Activated CD4-positive, alpha-beta T cell treated with anti-CD3 and anti-CD28 coated beads, Interleukin-2, amount 10 ng/mL, durations not matched to agents 7 days and 5 days (primary cell): ENCODE measurements at places on chromosomes 11 and 22. TPM values are rescaled to one million over a fixed set of nuclear protein-coding genes. Genes with fewer than 3 reads are reported as not detected.
A peak's percentile ranks its signal among the peaks of the same experiment; 100 is the strongest.

GRCh38 chr11:2665526-2666400, 34.0 kb downstream of the KCNQ1OT1 start:
- DNase-seq = no peak

- DNase-seq = no peak
Observed at GRCh38 chr11:99238401-99238800, 217.7 kb downstream of the CNTN5 start.

GRCh38 chr11:62245271-62245753, 3.3 kb downstream of the SCGB1D2 start:
- peak; percentile 7 for DNase-seq

DNA sequence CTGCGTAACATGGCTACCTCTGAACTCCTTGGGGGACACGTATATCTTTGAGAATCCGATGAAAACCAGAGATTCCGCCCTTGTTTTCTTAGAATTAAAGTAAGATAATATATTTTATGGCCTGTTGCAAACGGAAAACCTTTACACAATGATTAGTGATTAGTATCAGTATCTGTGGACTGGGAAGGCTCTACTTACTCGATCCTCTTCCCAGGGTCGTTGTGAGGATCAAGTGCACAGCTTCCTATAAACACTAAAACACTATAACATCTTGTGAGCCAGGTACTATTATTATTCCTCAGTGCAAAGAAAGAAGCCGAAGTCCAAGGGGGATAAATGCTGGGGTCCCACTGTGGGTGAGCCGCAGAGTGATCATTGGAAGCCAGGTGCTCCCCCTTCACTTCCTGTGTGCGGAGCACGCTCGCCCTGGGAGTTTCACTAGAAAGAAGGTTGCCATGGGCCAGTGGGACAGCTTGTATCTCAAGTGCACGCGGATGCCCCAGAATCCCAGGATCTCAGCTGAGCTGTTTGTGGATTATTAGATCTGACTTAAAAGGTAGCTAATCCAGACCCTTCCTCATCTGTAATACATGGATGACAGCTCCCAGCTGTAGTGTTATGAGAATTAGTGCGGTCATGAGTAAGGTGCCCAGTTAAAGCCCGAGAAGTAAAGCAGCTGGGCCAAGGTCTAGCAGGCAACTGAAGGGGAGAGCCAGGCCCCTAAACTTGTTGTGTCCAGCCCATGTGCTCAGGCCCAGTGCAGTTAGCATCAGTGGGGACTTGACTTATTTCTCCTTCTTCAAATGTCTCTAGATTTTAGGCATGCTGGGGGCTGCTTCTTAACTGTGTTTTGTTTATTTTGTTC, 839 bp downstream of the CBY1 start:
- DNase-seq = peak; percentile 54

GRCh38 chr22:24812950-24813775, 7.2 kb downstream of the SGSM1 start:
- no peak for DNase-seq

- no peak for DNase-seq
Observed at GRCh38 chr22:44952863-44953746, 56.7 kb downstream of the PHF21B start.

Gene TSPAN32
- 77.6 TPM for total RNA-seq

Gene P2RX6
- 0.27 TPM for total RNA-seq

Gene SLC22A12
- total RNA-seq = not detected

DNA sequence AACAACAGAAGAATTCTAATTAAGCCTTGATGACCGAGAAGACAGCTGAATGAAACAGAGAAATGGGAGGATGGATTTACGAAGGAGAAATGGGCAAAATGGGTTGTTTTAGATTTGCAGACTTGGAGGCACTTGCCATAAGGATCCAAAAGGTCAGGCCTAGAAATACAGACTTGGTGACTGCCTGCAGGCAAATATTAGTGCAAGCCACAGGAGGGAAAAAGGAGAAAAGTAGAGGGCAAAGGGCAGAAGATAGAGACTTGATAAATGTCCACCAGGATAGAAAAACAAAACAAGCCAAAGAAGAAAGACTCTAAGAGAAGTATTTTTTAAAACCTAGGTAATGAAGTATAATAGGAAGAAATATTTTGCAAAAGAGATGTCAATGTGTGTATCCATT, 13.1 kb downstream of the CCDC34 start:
- no peak for DNase-seq

- DNase-seq = no peak
Observed at GRCh38 chr22:46076651-46077339, 73.5 kb upstream of the PPARA start.

- DNase-seq = peak; percentile 82
Observed at GRCh38 chr22:46563381-46564083, 26.1 kb upstream of the CELSR1 start.

DNA sequence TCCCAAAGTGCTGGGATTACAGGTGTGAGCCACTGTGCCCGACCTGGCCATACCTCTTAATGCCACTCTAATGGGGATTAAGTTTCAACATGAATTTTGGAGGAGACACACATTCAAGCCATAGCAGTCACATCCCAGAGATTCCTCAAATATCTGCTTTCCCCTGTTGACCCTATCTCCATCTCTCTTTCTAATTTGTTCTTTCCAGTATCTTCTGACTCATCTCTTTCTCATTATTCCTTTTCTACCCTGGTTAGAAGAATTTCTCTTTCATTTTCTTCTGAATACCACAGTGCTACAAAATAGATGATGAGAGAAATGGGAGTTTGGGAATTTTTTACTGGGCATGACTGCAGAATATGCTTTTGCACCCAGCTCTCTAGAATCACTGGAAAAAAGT, 5.1 kb downstream of the OR10V1 start:
- DNase-seq = no peak

DNA sequence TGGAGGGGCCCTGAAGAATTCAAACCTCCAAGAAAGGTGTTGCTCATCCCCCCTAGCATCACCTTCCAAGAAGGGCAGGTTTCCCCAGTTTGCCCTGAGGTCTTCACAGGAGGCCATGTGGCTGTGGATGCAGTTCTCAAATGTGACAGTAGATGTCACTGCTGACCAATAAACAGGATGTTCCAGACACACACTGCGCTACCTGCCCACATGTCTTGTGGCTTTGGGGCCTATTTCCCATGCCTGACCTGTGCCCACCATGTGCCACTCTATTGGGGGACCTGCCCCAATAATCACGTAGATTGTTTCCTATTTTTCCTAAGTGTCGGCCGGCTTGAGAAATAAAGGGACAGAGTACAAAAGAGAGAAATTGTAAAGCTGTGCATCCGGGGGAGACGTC, 4.5 kb downstream of the GSTT2 start:
- peak; percentile 66 for DNase-seq

Gene PAK1
- total RNA-seq = 59.0 TPM

GRCh38 chr11:119810478-119811232, 81.7 kb upstream of the NECTIN1 start:
- DNase-seq = no peak

DNA sequence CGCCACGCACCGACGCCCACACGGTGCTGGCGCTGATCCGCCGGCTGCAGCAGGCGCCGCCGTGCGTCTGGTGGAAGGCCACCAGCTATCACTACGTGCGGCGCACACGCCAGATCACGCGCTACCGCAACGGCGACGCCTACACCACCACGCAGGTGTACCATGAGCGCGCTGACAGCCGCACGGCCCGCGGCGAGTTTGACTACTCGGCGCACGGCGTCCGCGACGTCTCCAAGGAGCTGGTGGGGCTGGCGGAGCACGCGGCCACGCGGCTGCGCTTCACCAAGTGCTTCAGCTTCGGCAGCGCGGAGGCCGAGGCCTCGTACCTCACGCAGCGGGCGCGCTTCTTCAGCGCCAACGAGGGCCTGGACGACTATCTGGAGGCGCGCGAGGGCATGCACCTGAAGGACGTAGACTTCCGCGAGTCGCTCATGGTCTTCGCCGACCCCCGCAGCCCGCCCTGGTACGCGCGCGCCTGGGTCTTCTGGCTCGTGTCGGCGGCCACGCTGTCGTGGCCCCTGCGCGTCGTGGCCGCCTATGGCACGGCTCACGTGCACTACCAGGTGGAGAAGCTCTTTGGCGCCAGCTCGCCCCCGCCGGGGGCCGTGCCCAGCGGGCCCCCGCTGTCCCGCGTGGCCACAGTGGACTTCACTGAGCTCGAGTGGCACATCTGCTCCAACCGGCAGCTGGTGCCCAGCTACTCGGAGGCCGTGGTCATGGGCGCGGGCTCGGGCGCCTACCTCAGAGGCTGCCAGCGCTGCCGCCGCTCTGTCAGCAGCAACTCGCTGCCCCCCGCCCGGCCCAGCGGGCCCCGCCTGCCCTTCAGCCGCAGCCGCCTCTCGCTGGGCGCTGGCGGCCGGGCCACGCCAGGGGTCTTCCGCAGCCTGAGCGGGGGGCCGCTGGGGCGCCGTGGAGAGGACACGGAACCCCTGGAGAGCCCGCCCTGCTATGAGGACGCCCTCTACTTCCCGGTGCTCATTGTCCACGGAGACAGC, 3.2 kb downstream of the TMEM151A start:
- DNase-seq = no peak

Gene UQCC3
- 6.7 TPM for total RNA-seq

GRCh38 chr22:48892578-48893287, 934.9 kb downstream of the BRD1 start:
- no peak for DNase-seq

GRCh38 chr11:11306855-11307254, 46.2 kb downstream of the CSNK2A3 start:
- no peak for DNase-seq

Gene GP1BB
- total RNA-seq = not detected

Gene C22orf15
- total RNA-seq = 1.3 TPM

Gene MYOD1
- not detected for total RNA-seq

DNA sequence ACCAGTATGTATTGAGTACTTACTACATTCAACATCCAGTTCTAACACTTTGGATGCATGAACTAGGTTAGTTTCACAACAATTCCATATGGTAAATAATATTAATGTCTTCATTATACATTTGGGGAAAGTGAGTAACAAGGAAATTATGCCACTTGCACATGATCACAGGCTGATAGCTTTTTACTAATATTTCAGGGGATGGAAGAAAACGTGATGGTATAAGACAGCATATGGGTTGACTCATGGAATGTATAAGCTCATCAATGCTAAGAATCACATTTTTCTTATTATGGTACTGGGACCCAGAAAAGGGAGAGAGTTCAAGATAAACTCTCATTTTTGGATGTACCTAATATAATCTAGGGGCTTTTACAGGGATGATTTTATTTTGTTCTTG, 188.7 kb downstream of the MIAT start:
- no peak for DNase-seq

DNA sequence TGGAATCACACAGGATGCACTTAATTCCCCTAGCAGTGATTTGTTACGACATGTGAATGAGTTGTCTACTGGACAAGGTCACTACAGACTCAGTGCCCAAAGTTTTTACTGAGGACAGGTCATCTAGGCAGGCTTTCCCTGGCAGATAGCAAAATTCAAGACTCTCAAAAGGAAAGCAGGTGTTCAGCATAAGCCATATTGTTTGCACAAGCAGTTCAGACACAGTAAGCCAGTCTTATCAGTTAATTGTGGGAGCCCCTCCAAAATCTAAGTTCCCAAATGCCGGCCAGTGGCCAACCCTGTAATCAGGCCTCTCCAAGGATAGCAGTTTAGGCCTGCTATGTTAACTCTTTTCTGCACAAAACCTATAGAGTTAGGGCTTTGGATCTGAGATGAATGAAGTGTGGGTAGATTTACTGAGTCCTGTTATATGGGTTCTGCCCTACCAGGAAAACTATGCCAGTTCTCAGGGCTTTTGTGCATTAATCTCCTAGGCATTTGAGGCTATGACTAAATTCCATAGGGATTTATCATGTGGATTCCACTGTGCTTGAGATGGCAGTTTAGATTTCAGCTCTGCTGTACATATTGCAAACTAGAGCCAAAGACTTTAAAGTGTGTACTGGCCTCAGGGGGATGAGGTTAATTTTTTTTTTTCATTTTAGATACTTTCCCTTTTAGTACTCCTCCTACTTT, 4.8 kb upstream of the ARHGEF12 start:
- DNase-seq = no peak

DNA sequence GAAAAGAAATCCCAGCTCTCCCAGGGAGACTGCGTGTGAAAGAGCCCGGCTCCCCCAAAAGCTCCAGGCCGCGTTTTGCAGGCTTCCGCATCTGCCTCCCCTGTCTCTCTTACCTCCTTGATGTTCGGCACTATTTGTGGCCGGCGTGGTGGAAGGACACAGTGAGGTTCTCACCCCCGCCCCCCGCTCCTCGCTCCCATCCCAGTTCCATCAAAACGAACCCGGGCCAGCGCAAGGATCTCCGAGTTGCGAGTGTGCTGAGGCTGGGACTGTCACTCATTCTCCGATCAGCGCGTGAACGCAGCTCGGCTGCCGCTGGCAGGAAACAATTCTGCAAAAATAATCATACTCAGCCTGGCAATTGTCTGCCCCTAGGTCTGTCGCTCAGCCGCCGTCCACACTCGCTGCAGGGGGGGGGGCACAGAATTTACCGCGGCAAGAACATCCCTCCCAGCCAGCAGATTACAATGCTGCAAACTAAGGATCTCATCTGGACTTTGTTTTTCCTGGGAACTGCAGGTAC, at the start of gene NCAM1:
Gene NCAM1, plus strand, starts transcription at position 275 of the 523 bp plus-strand sequence.
- DNase-seq = peak; percentile 11

Gene CRYBB3
- 0.25 TPM for total RNA-seq

- no peak for DNase-seq
Observed at GRCh38 chr11:123526027-123526805, 96.1 kb downstream of the GRAMD1B start.

Gene FAM111B
- 106 TPM for total RNA-seq

DNA sequence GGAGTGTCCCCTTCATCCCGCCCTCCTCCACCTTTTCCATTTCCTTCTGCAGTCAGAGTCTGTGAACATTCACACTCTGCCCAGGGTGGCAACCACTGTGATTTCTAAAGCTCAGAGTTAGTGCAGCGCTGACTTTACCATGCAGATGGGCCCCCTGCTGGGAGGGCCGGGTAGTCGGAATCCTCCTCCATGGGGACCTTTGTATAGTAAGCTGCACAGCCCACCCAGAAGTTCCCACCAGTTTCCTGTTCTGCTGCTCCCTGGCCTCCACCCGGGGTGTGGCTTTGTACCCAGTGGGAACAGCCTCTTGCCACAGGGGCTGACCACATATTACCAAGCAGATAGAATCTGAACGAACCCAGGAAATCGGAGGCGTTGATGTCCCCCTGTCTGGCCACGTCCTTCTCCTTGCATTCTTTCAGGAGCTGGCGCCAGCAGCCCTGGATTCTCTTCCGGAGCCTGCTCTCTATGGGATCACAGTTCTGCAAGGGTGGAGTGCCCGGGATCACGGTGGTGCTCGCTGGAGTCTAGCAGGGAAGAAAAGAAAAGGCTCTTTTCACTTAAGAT, 125.3 kb downstream of the MPPED1 start:
- DNase-seq = no peak

- no peak for DNase-seq
Observed at GRCh38 chr22:48944751-48945620, 882.7 kb downstream of the BRD1 start.

DNA sequence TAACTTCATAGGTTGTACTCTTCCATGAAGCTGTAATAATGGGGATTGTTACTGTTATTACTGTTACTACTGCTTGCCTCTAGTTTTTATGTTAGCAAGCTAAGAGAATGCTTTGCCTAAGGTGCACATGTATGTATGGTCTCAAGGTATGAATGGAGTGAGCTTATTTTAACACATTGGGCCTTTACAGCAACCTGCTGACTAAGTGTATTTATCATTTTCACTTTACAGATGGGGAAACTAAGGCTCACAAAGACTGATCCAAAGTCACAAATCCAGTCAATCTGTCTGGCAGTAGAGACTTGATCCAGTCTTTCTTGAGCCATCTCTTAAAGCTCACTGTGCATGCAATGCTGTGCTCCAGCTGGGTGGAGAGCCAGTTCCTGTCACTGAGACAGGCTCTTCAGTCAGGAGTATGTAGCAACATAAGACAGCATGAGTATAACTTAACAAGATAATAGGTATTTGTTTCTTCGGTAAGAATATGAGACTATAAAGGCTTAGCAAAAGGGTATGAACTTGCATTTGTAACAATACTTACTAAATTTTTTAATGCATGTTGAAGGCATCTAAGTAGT, 66.5 kb downstream of the PPP2R1B start:
- no peak for DNase-seq
